ENCODE measurements at places on chromosomes 5 and 9.
A peak's percentile ranks its signal among the peaks of the same experiment; 100 is the strongest.

DNA sequence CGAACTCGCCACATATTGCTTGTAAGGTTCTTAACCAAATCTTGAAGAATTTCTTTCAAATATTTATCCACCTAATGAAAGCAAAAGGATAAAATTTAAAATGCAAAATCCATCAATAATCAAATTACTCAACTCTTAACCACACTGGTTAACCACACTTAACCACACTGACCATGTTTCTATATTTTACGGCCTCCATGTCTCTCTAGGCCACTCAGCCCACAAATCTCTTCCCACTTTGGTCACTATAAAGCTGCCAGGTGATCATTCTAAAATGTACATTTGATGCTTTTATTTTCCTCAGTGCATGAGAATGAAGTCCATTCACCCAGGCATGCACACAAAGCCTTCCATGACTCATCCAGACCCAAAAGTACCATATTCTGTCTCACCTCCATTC is 56.4 kb upstream of the OR2K2 start:
- DNase-seq = no peak

DNA sequence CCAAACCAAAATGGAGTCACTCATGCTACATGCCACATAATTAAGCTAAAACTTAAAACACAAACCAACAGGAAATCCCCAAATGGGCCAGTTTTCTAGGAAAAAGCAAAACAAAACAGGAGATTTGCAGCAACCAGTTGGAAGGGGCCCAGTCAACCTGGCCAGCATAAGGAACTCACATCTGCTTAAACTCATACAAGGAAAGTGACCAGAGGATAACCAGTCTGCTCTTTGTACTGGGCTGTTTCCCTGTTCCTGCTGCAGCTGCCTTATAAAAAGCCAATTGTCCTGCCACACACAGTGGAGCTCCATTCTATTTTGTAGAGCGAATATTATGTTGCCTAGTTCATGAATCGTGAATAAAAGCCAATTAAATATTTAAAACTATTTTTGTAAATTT is 29.5 kb upstream of the PTPDC1 start:
- no peak for DNase-seq

DNA sequence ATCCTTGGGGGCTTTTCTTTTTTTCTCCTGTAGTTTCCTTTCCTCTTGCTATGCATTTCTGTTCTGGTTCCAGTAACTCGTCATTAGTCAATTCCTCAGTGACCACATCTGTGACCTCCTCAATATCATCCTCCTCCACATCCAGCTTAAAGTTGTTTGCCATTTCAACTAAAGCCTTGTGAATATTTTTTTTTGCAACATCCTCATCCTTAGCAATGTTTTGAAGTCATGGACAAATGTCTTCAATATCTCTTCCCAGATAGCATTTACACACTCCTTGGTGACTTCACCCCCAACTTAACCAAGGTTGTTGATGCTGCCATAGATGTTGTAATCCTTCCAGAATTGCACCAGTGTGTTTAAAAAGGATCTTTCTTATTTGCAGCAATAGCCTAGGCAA is 14.7 kb upstream of the ADRB2 start:
- DNase-seq = no peak

DNA sequence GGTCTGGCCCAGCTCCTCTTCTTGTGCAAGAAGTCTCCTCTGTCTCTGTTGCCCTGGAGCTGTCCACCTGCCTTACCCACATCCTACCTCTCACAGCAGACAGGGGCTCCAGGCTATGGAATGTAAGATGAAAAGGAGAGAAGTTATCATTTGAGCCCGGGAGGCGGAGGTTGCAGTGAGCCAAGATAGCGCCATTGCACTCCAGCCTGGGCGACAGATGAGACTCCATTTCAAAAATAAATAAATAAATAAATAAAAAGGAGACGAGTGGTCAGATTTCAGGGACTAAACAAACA is 37.5 kb upstream of the DENND4C start:
- no peak for DNase-seq

DNA sequence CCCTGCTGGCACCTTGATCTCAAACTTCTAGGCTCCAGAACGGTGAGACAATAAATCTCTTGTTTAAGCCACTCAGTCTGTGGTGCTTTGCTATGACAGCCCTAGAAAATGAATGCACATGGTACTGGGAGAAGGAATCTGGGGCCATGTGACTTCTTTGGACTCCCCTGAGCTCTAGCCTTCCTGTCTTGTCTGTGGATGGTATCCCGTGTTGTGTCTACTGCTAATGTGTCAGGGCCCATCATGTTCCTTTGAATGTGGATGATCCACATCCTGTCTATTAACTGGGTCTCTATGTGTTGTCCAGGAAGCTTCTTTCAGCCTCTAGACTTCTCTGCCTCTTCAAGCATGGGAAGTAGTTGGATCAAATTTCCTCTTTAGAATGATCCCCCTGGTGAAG is 25.1 kb downstream of the IL7R start:
- DNase-seq = peak; percentile 3

DNA sequence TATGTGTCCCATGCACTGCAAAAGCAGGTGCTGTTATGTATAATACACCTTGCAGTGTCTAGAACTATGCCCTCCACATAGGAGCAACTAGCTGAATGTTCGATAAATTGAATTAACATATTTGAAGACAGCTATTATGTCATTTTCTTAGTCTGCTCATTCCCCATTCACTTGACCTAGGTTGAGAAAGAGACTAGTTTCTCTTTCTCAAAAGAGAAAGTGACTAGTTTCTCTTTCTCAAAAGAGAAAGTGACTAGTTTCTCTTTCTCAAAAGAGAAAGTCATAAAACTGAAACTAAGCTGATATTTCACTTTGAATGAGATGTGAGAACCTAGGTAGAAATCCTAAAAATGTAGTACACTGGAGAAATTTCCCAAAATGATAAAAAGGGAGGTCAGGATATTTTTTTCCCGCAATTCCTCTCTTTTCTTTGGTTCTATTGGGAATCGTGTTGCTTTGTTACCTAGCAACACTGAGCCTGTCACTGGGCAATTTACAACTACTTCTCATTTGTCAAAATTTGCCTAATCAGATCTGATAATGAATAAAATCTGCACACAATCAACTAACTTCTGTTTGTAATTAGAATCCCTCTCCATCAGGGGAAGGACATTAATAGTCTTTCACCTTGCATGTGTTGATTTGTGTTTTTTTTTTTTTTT is 132.0 kb upstream of the GRIA1 start:
- no peak for DNase-seq

- no peak for DNase-seq
Measured at GRCh38 chr5:82285206-82285605, 7.1 kb upstream of the RPS23 start.

GRCh38 chr9:92275541-92275940 is 18.0 kb downstream of the IARS1 start:
- DNase-seq = no peak

DNA sequence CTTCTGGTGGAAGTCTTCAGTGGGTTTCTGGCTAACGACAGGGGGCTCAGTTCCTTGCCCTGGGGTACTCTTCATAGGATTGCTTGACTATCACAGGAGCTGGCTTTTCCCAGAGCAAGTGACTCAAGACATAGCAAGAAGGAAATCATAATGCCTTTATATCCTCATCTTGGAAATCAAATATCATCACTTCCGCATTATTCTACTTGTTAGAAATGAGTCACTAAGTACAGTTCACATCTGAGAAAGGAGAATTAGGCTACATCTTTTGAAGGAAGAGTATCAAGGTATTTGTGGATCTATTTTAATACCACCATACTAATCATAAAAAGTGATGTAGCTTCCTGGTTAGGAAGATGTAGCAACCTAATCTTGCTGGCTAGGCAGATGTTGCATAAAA is 148.2 kb upstream of the RAI14 start:
- DNase-seq = no peak

- peak; percentile 69 for DNase-seq
Measured at GRCh38 chr5:74075501-74076484, 449.8 kb downstream of the ARHGEF28 start.

DNA sequence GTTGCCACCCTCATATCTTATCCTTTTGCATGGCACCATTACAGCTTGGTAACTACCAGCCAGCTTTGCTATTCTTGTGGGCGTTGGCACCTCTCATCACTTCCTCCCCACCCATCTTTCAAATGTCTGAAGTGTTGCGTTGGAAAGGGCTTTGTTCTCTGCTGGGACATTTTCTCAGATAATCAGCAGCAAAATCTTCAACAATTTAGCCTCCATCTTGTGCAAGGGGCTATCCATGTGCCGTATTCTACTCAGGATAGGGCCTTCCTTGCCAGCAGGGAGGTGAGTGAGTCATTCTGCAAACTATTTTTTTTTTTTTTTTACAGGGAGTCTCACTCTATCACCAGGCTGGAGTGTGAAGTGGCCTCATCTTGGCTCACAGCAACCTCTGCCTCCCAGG is 62.1 kb upstream of the NUDT12 start:
- peak; percentile 67 for DNase-seq

DNA sequence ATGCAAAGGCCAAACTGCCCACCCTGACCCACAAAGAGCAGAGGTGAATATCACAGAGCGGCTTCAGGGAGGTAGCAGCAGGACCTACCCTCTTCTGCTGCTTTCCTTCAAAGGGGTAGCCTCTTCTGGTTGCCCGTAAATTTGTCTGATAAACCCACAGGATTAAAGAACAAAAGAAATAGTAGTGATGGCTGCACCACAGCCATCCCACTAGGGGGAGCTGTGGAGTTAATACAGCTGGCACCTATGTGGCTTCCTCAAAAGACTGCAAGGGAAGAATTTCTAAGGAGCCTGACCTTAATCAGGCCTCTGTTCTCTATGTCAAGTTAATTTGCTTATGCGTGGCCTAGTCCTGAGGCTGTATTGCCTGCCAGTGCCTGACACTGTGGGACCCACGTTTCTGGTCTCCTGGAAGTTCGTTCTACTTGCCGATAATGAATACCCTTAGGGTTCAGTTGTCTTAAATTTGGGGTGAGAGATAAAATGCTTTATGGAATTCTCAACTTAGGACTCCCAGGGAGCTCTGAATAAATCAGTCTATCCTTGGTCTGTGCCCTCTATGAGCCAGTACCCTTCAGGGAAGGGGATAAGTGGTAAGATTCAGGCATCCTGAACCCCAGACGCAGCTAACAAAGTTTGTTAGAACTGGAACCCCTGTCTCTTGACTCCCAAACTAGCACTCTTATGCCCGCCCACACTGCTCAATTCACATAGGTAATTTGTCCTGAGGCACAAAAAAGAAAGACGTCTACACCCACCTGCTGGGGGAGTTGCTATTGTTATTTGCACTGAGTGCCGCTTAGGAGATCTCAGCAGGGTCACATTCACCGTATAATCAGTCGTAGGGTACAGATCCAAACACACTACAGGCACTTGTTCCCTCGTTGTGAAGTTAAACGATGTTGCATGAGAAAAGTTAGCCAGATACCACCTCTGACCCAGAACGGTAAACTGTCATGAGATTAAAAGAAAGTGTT is 77.1 kb downstream of the SUSD1 start:
- DNase-seq = peak; percentile 74

- DNase-seq = no peak
Measured at GRCh38 chr9:86600291-86600690, 246.1 kb upstream of the TUT7 start.

- DNase-seq = peak; percentile 77
Measured at GRCh38 chr5:153445875-153446579, 44.4 kb upstream of the GRIA1 start.

DNA sequence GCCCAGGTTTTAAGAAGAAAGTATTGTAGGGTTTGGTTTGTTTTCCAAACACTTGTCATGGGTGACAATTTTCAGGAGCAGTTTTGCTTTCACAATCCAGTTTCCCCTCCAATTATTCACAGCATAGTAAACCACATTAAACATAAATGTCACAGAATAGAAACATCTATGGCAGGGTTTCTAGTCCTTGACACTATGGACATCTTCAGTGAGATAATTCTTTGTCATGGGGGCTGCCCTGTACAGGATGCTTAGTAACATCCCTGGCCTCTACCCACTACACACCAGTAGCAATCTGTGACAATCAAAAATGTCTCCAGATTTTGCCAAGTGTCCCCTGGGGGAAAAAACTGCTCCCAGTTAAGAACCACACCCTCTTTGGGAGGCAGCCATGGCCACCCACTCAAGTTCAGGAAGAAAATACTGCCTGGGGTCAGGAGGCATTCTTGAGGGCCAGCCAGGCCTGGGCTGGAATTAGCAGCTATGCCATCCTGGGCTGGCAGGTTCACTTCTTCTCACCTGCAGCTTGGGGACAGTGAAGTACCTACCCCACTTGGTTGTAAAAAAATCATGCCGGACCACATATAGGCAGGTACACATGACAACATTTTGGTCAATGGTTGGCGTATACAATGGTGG is 116.3 kb downstream of the HSD17B3 start:
- DNase-seq = no peak

Data from DMS53 (cell line).